NCI-H2107 (cell line): ENCODE measurements at places on chromosomes 12 and 14.

DNA sequence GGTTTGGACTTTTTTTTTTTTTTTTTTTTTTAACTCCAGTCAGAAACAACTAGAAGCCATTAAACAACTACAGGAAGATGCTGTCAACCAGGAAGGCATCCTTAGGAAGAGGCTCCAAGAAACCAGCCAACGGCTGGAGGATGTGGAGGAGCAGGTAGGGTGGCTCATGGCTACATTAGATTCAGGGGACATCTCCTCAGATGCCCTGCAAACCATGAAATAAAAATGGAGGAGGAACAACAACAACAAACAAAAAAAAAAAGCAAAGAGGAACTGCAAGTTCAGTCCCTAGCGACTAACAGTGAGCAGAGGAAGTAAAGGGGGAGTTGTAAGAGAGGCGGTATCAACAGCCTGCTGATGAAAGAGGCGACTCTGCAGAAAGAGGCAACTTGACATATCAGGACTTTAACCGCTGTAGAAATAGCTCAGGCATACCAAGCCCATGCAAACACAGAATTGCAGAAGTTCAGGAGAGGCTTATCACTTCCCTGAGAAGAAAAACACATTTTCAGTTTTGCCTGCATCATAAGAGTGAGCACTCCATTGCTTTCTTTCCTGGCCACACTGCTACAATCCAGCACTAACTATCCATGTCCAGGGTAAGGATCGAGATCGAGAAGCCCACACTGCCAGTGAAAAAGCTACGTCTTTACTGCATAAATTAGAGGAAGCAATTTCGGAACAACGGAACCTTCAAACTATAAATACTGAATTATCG lies 103.5 kb upstream of the BCAT1 start:
- no peak for DNase-seq

GRCh38 chr14:61918998-61919397 lies 156.8 kb downstream of the SNAPC1 start:
- DNase-seq = no peak

- no peak for DNase-seq
Observed at GRCh38 chr12:15712823-15713660, 76.1 kb downstream of the EPS8 start.

GRCh38 chr12:15787778-15788177 lies 1.4 kb downstream of the EPS8 start:
- no peak for DNase-seq

- DNase-seq = peak; percentile 46
Observed at GRCh38 chr14:76083796-76084765, 67.6 kb upstream of the GPATCH2L start.

- DNase-seq = no peak
Observed at GRCh38 chr12:622416-622815, 40.8 kb downstream of the NINJ2 start.

GRCh38 chr12:67424784-67425183 lies 155.6 kb downstream of the CAND1 start:
- no peak for DNase-seq

GRCh38 chr12:114439817-114440216 lies 33.9 kb upstream of the TBX5 start:
- DNase-seq = no peak
